ENCODE measurements at places on chromosomes 3 and 15. TPM values are rescaled to one million over a fixed set of nuclear protein-coding genes. Genes with fewer than 3 reads are reported as not detected.

- no peak for DNase-seq
Observed at GRCh38 chr3:62625268-62625667, 249.9 kb downstream of the CADPS start.

GRCh38 chr3:140950863-140951262 is 9.2 kb downstream of the SLC25A36 start:
- DNase-seq: no peak

Gene C3orf80
- 2.2 TPM for total RNA-seq

DNA sequence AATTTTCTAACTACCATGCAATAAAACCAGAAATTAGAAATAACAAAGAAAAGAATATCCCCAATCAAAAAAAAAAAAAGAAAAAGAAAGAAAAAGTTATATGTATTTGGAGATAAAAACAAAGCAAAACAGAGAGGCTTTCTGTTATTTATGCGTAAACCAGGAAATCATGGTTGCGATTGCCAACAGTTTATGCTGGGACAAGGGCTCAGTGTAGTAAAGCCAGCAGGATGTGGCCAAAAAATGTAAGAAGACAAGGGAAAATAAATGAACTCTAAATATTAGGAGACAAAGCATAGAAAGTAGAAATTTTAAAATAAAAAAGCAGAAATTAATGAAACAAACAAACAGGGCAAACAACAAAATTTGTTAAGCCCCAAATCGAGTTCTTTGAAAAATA is 27.2 kb upstream of the GOLGA8J start:
- DNase-seq: no peak

GRCh38 chr15:98700519-98700918 is 52.2 kb downstream of the IGF1R start:
- no peak for DNase-seq

- peak; percentile 43 for DNase-seq
Observed at GRCh38 chr3:28940530-28940929, 340.3 kb upstream of the RBMS3 start.
